ENCODE measurements at places on chromosomes 5 and 9.
A peak's percentile ranks its signal among the peaks of the same experiment; 100 is the strongest.

- no peak for DNase-seq
Observed at GRCh38 chr5:111582451-111582850, 70.1 kb upstream of the STARD4 start.

DNA sequence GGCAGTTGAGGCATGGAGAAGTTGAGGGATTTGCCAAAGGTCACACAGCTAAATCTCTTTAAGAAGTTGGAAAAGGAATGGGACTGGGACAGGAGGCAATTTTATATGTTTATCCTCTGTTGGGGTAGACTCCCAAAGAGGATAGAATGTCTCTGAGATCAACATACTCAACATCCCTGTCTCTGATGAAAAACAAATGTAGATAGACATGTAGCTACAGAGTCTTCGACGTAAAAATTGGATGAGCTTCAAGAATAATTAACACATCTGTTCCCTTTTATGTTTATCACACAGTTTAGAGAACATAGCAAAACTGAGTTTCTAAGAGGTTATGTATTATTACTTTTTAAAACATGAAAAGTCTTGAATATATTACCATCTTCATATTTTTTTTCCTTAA, 204.6 kb upstream of the CD180 start:
- DNase-seq: no peak

- no peak for DNase-seq
Observed at GRCh38 chr5:116440457-116441001, 134.1 kb downstream of the SEMA6A start.

DNA sequence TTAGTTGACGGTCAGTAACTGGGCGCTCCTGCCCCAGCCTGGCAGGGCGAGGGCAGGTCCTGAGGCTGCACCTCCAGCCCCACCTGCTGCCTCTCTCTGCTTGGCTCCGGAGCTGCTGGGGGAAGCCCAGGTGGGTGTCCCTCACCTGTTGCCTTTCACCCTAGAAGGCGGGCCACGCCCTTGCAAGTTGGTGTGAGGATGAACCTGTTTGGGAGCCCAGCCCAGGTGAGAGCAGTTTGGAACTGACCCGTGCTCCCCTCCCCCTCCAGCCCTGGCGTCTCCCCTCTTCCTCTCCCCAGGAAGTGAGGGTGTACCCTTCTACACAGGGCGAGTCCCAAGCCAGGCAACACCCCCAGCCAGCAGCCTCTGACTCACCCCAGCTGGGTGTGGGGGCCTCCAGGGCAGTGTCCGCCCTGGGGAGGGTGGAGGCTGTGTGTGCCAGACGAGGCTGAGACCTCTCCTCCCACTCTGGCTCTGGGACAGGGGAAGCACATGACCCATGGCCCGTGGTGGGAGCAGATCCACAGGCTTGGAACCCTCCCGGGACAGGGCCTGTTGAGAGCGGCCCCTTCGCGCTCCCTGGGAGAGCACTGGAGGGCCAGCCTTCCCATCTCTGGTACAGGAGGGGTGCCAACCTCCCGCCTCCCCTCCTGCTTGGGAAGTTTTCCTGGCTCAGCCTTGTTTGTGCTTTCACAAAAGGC, 10.4 kb downstream of the LRRC8A start:
- DNase-seq: peak; percentile 30

DNA sequence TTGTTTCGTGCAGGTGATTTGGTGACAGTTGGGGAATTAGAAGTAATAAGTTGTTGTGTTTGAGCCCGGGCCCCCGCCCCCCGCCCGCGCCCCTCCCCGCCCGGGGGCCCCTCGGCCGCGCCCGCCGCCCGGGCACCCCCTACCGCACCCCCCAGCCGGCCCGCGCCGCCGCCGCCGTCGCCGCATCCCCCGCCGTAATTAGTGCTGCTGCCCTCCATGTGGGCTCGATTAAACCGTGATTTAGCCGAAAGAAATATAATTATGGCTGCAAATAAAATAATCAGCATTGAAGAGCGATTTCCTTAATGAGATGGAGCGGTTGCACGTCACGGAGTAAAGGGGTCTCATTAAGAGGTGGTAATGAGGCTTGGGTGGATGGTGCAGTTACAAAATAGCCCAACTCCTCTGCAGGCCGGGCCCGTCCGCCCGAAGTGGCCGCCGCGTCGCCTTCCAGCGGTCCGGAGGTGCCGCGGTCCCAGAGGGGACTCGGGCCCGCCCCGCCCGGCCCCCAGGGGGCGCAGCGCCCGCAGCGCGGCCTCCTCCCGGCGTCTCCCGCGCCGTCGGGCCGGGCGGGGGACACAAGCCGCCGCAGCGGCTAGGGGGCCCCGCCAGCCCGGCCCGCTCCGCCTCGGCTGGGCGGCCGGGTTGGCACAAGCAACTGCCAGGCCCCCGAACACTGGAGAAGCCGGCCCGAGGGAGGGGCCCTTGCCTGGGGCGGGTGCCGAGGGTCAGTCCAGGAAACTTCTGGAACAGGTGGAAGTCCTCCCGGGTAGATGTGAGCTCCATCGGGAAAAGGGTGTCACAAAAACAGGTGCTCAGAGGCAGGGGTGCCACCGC, 6.9 kb upstream of the OTP start:
- no peak for DNase-seq

- DNase-seq: no peak
Observed at GRCh38 chr9:72154468-72155285, 5.4 kb downstream of the GDA start.

DNA sequence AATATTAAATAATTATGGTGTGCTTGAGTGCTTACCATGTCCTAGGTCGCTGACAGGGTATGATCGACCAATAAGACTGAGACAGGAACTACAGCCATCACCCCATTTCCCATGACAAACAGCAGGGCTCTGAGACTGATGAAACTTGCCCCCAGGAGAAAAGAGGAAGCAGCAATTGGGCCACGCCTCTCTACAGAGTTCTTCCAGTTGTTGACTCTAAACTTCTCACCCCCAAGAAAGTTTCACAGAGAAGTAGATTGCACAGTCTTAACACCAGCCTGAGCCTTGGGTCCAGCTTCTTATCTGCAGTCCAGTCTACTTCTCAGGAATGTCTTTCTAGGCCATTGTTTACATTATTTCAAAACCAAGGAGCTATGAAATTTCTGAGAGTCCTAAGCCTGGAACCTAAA, 182.2 kb upstream of the ANKRD55 start:
- peak; percentile 83 for DNase-seq

- no peak for DNase-seq
Observed at GRCh38 chr9:127923771-127924170, 6.8 kb downstream of the PIP5KL1 start.

- DNase-seq: no peak
Observed at GRCh38 chr5:169534939-169535338, 48.6 kb upstream of the SPDL1 start.

GRCh38 chr5:78514427-78515330, 133.9 kb downstream of the LHFPL2 start:
- DNase-seq: no peak

DNA sequence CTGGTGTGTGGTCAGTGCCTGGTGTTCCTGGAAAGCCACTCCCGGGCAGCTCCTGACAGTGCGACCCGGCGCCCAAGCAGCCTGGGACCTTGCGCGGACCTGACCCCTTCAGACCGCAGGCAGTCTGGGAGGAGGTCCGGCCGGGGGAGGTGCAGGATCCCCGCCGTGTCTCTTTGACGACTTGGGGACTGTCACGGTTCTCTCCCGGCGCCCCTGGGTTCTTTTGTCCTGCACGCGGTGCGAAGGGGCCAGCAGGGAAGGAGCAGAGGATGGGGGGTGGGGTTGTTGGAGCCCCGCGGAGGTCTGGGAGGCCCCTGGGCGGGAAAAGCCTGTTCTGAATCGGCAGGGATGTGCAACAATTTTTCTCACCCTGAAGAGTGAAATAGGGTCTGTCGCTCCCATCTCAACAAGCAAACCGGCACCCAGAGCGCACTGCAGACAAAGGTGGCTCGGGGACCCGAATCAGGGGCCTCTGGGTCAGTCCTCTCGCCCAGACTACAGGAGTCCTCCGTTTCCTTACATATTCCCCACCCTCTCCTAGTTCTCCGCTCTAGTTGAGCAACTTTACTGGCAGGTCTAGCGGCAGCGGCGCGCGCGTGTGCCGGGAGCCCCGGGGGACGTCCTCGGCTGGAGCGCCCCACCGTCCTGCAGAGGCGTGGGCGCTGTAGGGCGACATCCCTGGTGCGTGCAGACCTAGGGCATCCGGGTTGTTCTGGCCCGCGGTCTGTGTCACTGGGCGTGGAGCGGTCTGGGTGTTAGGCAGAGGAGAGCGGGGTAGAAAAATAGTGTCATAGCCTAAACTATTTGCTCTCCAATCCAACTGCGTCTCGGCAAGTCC, 1.2 kb downstream of the VCAN start:
- no peak for DNase-seq

GRCh38 chr5:149038336-149039080, 24.4 kb downstream of the SH3TC2 start:
- no peak for DNase-seq

DNA sequence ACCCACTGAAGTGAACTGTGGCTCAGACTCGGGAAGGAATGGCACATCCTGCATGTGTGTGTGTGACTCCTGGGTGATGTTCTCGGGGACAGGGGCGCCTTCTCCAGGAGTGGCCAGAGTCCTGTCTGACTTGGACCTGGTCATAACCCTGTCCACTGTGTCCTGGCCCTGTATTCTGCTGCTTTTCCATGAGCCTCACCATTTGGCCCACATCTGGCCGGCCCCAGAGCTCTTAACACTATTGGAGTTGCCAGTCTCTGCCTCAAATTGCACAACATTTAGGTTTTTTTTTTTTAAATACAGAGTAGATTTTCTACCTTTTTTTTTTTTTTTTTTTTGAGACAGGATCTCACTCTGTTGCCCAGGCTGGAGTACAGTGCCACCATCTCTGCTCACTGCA, 278.3 kb upstream of the TUT7 start:
- no peak for DNase-seq

DNA sequence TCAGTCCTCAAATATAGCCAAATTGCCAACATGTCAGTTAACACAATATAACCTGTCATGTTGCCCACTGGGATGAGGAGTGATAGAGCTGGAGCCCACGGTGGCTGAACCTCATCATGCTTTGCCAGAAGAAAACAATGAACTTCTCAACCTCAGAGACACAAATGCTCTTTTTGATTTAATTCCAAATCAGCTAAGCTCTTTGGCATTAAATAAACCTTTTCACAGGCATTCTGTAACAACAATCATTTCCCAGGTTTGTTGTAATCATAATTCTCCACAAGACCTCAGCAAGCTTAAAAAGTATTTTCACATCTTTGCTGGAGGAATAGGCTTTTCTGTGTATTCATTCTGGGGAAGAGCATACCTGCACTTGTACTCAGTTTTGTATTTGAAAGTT, 830.9 kb downstream of the MAT2B start:
- DNase-seq: no peak

GRCh38 chr5:151022511-151023018, 2.2 kb downstream of the GPX3 start:
- no peak for DNase-seq

DNA sequence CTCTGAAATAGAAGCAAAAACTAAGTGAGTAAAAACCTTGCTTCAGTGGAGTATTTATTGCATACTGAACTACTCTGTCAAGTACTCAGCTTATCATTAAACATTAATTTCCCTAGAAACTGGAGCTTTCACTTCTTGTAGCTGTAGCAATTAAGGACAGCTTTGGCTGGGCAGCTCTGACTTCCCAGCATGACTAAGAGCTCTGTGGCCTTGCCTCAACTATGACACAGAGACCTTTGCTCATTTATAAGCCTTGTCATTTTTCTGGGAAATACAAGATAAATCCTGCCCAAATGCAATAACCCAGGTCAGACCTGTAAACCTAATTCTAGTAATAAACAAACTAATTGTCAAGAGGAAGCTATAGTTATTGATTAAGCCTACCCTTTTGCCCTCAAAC, 65.4 kb upstream of the STK32A start:
- DNase-seq: no peak

DNA sequence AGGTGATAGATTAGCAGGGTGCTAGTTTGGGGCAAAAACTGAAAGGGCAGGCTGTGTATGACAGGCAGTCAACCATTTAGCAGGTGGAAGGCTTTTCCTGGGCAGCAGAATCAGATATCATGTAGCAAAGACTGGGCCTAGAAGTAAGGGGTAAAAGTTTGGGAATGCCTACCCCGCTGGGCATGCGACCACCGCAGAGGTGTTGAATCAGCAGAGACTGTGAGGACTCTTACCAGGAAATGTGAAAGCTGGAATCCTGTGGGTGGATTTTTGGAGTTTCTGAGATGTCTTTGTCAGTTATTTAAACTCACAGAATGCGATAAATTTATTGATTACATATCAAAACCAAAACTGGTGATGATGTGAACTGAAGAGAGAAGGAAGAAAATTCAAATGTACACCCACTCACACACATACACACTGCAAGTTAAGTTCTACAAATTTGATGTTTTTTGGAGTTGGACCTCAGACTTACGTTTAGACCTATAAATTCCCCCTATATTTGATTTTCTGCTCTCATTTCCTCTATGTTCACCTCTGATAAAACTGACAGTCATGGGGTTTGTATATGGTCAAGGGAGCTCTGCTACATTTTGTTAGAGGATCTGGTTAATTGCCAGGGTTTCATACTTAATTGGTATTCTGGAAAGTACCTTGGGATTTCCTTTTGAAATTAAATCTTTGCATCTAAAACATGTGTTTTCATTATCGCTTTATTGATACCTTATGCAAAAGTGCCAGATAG, 333.6 kb downstream of the CSNK1G3 start:
- DNase-seq: no peak

- DNase-seq: no peak
Observed at GRCh38 chr5:1299511-1299850, 4.6 kb upstream of the TERT start.

GRCh38 chr5:60649288-60649917, 50.6 kb downstream of the DEPDC1B start:
- no peak for DNase-seq

GRCh38 chr5:2642684-2643345, 108.7 kb downstream of the IRX2 start:
- no peak for DNase-seq
